ENCODE measurements at places on chromosomes 11 and 22. TPM values are rescaled to one million over a fixed set of nuclear protein-coding genes. Genes with fewer than 3 reads are reported as not detected.

Gene EMSY
- 11.6 TPM for total RNA-seq

Gene CD59
- 380 TPM for total RNA-seq

Gene GLYAT
- not detected for total RNA-seq

Gene ADM2
- total RNA-seq: 5.8 TPM

Gene RAB3IL1
- total RNA-seq: 13.4 TPM

Gene TNNT3
- total RNA-seq: not detected
